ENCODE measurements at places on chromosomes 13 and 19. TPM values are rescaled to one million over a fixed set of nuclear protein-coding genes. Genes with fewer than 3 reads are reported as not detected.

Gene FOSB
- 81.4 TPM for total RNA-seq

Gene CCDC70
- not detected for total RNA-seq

Gene HTR2A
- total RNA-seq, result 0.72 TPM

Gene SLC35E1
- total RNA-seq, result 48.8 TPM

Gene SPACA4
- total RNA-seq, result not detected

Gene FXYD7
- not detected for total RNA-seq

Gene C19orf67
- total RNA-seq, result not detected

Gene C5AR1
- total RNA-seq, result 0.49 TPM

Gene CPB2
- total RNA-seq, result not detected

Gene LILRA5
- total RNA-seq, result not detected

Gene CYP2F1
- total RNA-seq, result not detected

Gene TYROBP
- total RNA-seq, result not detected

Gene BEST2
- total RNA-seq, result not detected

Gene TLE2
- 20.1 TPM for total RNA-seq

Gene CLEC17A
- total RNA-seq, result not detected

Gene RNF17
- total RNA-seq, result 0.32 TPM

Gene TMEM59L
- total RNA-seq, result 12.8 TPM

Gene ZNF30
- total RNA-seq, result 0.36 TPM

Gene PDX1
- total RNA-seq, result not detected

Gene ZIC2
- total RNA-seq, result not detected

Gene CEBPA
- 5.7 TPM for total RNA-seq

Gene TEX29
- not detected for total RNA-seq

Gene CPT1C
- total RNA-seq, result 8.8 TPM

Gene IL4I1
- total RNA-seq, result not detected

Gene SELENOV
- total RNA-seq, result not detected

Gene C19orf85
- total RNA-seq, result not detected

Gene PRTN3
- total RNA-seq, result 0.16 TPM

Gene ZNF878
- total RNA-seq, result 0.49 TPM

Gene SUPT5H
- total RNA-seq, result 65.3 TPM

Gene MAMSTR
- 0.32 TPM for total RNA-seq

Gene SAFB2
- 19.0 TPM for total RNA-seq

Gene TNNI3
- total RNA-seq, result not detected

Gene CEACAM6
- not detected for total RNA-seq

Gene HSPB6
- 11.5 TPM for total RNA-seq

Gene GNG8
- total RNA-seq, result not detected

Gene PDE4C
- total RNA-seq, result 5.2 TPM

Gene SIAH3
- total RNA-seq, result not detected

Gene ERICH4
- not detected for total RNA-seq

Data from cardiac atrium fibroblast (primary cell).